ENCODE measurements at places on chromosomes 5 and 9. TPM values are rescaled to one million over a fixed set of nuclear protein-coding genes. Genes with fewer than 3 reads are reported as not detected.
A peak's percentile ranks its signal among the peaks of the same experiment; 100 is the strongest.

The CAVIN4 gene
- polyA plus RNA-seq = 5.5 TPM

GRCh38 chr9:128818099-128818838 lies at the start of gene ENDOG:
ENDOG (plus strand) TSS chr9:128818500; CDS start chr9:128818685, 185 bp downstream.
- DNase-seq = peak; percentile 97

The SWI5 gene
- 31.6 TPM for polyA plus RNA-seq

GRCh38 chr5:137605411-137605810 lies 106.3 kb upstream of the SPOCK1 start:
- DNase-seq = peak; percentile 46

GRCh38 chr5:12805165-12805698 lies 901.0 kb upstream of the CTNND2 start:
- no peak for DNase-seq

- no peak for DNase-seq
Measured at GRCh38 chr9:17875886-17876285, 297.0 kb downstream of the SH3GL2 start.

The GZMA gene
- polyA plus RNA-seq = 0.37 TPM

- DNase-seq = no peak
Measured at GRCh38 chr9:93662016-93662638, 85.7 kb downstream of the PHF2 start.

DNA sequence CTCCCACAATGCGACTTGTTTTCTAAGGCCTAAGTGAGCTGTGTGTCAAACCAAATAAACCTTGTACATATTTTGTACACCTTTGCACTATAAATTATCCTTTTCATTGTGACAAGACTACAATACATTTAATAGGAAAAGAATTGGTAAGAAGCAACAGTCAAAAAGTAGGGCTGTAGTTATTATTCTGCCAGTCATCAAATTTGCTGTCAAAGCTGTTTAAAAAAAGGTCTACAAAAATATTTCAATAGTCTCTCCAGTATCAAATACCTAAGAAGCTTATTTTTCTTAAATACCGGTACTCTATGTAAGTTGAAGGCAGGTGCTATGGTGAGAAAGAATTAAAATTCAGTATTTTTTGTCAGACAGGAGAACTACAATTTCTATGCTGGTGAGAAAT lies 40.5 kb downstream of the TLE1 start:
- DNase-seq = no peak

DNA sequence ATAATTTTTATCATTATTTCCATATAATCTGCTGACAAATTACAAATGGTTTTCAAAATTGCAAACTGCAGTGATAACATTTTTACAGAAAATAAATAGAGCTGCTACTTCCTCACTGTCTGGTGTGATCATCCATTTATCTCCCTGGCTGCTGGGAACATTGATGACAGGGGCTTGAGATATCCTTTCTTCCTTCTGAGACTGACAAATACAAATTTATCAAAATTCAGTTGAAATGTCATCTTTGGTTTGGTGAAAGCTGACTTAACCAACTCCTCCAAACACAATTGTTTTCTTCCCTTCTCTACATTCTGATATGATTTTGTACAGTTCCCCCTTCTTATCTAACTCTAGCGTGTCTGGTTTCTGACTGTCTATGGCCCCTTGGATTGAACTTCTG lies 611.8 kb upstream of the KLF4 start:
- no peak for DNase-seq

- DNase-seq = no peak
Measured at GRCh38 chr5:143828710-143829109, 16.7 kb downstream of the HMHB1 start.

The DMGDH gene
- 23.9 TPM for polyA plus RNA-seq

DNA sequence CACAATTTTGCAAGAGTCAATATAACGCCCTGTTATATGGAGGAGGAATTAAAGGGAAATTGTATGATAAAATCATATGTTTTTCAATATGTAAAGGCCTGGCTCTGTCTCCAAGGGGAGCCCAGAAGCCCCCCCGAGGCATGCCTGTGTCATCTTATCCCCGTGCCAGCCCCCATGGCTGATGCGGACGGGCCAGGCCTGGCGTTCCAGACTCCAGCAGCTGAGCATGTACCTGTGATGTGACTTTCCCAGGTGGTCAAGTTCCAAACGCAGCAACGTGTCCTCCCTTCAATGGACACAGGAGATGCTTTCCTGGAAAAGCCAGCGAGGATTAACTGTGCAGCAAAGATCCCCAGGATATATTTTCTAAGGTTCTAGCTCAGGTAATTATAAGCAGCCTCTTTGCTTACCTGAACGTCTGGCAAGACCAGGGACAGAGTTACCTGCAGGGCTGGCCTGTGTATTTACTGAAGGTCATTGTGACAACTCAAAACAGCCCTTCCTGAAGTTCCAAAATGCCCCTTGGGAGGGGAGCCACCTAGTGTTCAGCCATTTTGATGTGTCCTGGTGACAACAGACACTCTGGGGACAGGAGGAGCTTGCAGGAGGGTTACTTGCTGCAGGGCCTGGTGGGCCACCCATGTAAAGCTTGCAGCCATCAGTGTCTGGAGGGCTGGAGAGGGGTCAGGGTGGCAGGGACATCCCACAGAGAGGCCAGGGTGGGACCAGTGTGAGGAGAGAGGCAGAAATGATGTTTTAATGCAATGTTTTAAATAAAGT lies 53.3 kb upstream of the RNU6ATAC start:
- DNase-seq = no peak

- DNase-seq = no peak
Measured at GRCh38 chr5:112142769-112143270, 276.3 kb downstream of the EPB41L4A start.

DNA sequence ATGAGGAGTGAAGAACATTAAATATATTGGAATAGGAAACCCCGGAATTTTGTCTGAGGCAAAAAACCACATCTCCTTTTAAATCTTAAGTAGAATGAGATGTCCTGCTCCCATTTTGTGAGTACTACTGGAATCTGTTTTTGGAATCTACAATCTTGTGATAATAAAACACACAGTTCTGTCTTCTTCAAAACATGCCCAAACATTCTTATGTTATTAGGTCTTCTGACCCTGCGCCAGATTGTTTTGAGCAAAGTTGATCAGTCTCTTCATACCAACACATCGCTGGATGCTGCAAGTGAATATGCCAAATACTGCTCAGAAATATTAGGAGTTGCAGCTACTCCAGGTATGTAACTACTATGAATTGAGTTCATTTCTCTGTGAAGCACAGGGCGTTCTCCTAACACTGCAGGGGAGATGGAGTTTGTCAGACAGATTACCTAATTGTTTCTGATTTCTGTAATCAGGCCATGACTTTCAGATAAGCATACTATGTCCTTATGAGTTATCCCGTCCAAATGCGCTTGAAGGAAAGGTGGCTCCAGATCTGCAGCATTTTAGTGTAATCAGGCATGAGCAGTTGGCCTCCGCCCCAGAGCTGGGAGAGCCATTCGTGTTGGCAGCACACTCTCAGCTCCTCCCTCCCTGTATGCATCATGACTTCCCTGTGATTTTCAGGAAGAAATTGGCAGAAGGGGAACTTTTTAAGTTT lies 88.0 kb downstream of the NLN start:
- DNase-seq = no peak

- DNase-seq = no peak
Measured at GRCh38 chr5:137888466-137888862, 793 bp upstream of the PKD2L2 start.

DNA sequence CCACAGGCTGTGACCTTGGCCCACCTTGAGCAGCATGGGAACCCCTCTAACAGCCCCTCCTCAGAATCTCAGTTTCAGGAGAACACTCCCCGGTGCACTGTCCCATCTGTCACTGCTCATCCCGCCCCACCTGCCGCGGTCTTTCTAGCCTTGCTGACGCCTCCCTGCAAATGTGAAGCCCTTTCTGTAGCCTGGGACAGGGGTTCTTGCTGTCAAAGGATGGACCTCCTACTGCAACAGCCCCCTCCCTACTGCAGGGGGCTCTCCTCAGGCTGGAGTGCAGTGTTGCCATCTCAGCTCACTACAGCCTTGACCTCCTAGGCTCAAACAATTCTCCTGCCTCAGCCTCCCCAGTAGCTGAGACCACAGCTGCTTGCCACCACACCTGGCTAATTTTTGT lies 20.0 kb downstream of the OR2V1 start:
- no peak for DNase-seq

GRCh38 chr9:123365881-123366528 lies 10.0 kb downstream of the CRB2 start:
- DNase-seq = no peak

- DNase-seq = peak; percentile 46
Measured at GRCh38 chr9:1100945-1101344, 50.8 kb downstream of the DMRT2 start.

The LRRC19 gene
- polyA plus RNA-seq = 19.4 TPM

DNA sequence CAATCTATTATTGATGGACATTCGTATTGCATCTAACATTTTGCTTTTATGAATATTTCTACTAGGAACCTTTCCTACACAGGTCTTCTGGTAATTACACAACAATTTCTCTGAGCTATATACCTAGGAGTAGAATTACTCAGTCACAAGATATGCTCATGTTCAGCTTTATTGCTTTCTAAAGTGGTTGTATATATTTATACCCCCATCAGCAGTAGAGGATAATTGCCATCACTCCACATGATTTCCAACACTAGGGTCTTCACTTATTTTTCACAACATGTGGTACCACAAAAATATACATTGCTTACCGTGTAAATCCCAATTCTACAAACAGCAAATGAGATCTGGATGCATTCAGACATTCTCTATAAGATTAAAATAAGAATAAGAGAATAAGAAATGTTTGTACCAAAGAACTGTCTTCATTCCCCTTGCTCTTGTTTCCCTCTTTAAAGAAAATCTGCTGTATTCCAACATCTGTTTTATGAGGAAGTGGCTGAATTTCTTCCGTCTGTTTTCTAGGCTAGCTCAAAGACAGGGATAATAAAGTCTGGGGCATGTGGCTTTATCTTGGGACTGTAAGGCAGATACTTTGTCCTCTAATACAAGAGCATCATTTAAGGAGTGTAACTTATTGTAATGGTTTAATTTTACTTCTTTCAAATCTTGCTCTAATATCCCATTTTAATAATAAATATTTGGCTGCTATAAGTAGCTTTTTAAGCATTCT lies 28.2 kb downstream of the ARL15 start:
- DNase-seq = no peak

The NSG2 gene
- 0.35 TPM for polyA plus RNA-seq

The PHF24 gene
- polyA plus RNA-seq = 0.33 TPM

The OGN gene
- 40.2 TPM for polyA plus RNA-seq

- no peak for DNase-seq
Measured at GRCh38 chr5:30413540-30413939, 779.9 kb upstream of the CDH6 start.

The RPP25L gene
- polyA plus RNA-seq = 22.5 TPM

The LHX3 gene
- polyA plus RNA-seq = not detected

DNA sequence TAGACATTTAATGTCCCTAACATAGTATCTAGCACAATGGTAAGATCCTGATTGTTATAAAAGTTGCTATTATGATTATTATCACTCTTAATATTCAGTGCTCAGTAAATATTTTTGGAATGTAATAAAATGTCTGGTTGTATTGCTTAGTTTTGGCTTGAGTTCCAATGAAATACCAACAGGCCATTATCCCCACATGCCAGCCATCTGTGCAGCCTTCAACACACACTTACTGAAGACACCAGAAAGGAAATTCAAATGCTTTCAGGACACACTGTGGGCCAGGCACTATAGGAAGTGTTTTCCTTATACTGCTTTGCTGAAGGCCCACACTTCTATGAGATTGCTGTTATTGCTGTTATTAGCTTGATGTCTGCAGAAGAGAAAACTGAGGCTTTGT lies 157.5 kb downstream of the TRIM32 start:
- no peak for DNase-seq

The IFNA21 gene
- not detected for polyA plus RNA-seq

The WNT8A gene
- 0.15 TPM for polyA plus RNA-seq

- peak; percentile 64 for DNase-seq
Measured at GRCh38 chr5:150582241-150583109, 58.0 kb upstream of the SYNPO start.

- DNase-seq = no peak
Measured at GRCh38 chr9:135039266-135039870, 48.1 kb upstream of the OLFM1 start.

DNA sequence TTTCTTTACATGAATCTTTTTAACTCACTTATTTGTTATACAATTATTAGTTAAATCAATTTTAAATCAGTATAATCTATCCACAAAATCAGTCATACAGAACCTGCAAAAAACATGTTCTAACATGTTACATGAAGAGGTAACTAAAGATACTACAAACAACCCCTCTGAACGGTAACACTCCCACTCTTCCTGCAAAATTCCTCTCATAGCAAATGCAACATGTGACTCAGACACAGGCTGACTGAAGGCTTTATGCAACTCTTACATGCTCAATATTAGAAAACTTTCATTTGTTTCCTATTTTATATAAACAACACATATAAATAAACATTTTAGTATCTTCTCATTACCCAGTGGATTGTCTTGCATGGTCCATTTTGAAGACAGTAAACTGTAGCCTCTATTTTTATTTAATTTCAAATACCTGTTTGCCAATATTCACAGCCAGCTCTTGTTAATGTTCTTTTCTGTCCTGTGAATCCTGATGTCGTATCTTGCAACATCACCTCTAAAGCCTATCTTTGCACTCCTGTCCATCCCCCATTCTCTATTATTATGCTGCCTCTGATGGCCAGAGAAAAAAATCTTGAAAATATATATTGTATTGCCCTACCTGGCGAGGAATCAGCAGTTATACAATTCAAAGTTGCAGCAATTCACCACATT lies 100.5 kb upstream of the CCDC152 start:
- DNase-seq = no peak

DNA sequence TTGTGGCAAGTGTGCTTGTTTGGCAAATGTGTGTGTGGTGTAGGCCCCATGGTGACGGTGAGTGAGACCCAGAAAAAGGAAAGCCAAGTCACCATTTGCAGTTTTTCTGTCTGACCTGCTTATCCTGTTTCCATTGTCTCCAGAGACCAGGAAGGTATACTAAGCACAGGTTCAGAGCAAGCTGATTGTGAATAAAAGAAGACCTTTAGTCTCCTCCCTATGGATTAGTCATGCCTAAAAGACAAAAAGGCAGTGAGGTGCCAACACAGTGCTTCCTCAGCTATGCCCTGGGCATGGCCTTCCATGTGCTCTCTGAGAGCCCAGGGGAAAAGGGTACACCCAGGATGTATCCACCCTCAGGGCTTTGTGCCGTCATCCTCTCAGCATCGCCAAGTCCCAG lies 49.2 kb upstream of the SHOC1 start:
- no peak for DNase-seq

GRCh38 chr5:1974081-1974480 lies 91.4 kb upstream of the IRX4 start:
- DNase-seq = no peak

The GPR151 gene
- polyA plus RNA-seq = not detected

- DNase-seq = no peak
Measured at GRCh38 chr5:68245319-68245718, 29.8 kb downstream of the PIK3R1 start.

GRCh38 chr5:143141652-143142051 lies 261.8 kb downstream of the NR3C1 start:
- no peak for DNase-seq

DNA sequence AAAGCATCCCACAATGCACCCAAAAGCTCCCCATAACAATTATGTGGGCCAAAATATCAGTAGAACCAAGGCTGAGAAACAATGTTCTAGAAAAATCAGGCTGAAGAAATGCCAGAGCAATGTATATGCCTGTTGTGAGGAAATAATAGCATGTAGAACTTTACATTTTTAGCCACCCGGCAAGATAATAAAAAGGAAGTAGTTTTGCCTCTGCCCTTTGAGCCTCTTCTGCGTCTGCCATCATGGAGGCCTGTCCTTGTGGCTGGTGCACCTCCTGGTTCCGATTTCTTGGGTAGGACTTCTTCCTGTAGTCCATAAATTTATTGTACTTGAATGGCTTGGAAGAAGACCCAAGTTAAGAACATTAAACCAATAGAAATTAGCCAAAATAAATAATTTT lies 38.9 kb upstream of the TNFAIP8 start:
- DNase-seq = no peak

All from left kidney (tissue), 8 donors.